GM12878 (cell line): ENCODE measurements at places on chromosomes 1 and 21.

DNA sequence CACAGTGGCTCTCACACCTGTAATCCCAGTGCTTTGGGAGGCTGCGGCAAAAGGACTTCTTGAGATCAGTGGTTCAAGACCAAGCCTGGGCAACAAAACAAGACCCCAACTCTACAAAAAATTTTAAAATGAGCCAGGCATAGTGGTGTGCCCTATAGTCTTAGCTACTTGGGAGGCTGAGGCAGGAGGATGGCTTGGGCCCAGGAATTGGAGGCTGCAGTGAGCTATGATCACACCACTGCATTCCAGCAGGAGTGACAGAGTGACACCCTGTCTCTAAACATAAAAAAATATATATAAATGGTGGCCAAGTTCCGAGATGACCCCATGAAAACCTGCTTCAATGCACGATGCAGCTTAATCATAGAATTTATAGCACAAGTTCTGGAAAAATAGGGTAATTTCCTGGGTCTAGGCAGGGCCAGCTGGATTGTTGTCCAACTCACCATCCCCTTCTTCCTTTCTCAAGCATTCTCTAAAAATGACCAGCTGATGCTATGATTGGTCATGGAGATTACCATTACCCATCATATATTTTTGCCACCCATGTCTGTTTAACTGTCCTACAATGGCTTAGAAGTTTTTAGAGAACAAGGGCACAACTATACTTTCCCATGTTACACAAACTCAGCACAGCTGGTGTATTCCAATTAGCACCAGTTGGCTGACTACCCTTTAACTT is 5.3 kb upstream of the GNPAT start:
- no peak for DNase-seq

- DNase-seq, result no peak
These were observed 33.6 kb downstream of the RNASEL start for GRCh38 chr1:182555493-182555892.

GRCh38 chr1:38724160-38725131 is 135.1 kb downstream of the RRAGC start:
- no peak for DNase-seq

DNA sequence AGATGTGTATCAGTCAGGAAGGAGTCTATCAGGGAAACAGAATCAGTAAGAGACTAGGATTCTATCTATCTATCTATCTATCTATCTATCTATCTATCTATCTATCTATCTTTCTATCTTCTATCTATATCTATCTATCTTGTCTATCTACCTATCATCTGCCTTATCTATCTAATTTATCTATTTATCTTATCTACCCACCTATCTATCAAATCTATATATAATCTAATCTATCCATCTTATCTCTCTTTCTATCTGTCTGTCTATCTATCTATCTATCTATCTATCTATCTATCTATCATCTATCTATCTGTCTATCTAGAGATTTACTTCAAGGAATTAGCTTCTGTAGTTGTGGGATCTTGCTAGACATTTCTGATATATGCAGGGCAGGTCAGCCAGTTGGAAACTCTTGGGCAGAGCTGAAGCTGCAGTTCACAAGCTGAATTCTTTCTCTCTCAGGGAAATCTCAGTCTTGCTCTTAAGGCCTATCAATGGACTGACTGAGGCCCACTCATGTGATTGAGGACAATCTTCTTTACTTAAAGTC is 140.2 kb upstream of the JUN start:
- DNase-seq, result no peak

DNA sequence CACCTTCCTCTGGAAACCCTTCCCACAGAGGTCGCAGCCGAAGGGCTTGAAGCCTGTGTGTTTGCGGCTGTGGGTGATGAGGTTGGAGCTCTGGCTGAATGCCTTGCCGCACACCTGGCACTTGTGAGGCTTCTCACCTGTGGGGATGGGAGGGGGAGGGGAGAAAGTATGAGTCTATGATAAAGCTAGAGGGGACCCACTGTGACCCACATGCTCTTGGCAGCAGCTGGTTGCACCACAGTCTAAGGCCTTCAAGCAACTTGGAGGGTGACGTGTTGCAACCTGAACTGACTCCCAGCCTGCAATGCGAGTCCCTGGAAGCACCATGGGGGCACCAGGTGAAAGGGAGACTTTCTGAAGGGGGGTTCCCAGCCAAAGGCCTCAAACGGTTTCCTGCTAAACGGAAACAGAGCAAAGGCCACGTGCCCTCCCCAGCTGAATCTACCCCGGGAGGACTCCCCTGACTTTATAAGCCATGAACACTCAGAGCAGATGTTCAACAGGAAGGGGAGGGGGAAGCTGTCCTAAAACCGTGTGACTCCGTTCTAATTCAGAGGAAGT is 10.6 kb downstream of the GFI1 start:
- DNase-seq, result no peak

- DNase-seq, result no peak
These were observed 20.5 kb downstream of the PRKACB start for GRCh38 chr1:84164567-84165021.

GRCh38 chr1:26627954-26628353 is 67.9 kb upstream of the ARID1A start:
- no peak for DNase-seq

DNA sequence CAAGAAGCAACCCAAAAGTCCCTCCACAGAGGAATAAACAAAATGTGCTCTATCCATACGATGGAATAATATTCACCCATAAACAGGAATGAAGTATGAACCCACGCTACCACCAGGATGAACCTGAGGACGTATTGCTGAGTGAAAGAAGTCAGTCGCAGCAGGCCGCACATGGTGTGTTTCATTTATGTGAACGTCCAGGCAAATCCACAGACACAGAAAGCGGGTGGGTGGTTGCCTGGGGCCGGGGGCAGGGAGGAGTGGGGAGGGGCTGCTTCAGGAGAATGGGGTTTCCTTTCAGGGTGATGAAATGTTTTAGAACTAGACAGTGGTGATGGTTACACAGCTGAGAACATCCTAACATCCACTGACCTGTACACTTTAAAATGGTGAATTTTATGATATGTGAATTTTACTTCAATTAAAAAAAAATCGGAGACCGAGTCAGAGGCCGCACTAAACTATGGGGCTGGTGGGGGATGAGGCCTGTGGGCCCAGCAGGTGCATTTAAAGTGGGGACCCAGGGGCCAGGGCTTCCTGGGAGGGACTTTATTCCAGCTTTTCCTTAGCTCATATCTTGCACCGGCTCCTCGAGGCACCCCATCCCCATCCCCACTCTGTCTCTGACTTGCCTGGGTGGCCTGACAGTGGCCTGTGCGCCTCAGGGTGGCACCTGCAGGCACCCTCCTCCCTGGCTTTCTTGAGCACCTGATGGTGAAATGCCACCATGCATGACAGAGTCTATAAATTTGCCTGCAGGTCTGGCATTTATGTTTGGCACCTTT is 392.6 kb upstream of the VAMP3 start:
- DNase-seq, result no peak

GRCh38 chr1:53285969-53286760 is 41.7 kb downstream of the LRP8 start:
- DNase-seq, result no peak

- no peak for DNase-seq
These were observed 112.5 kb downstream of the RRAGC start for GRCh38 chr1:38746941-38747600.

GRCh38 chr1:111145542-111145941 is 5.5 kb downstream of the CEPT1 start:
- no peak for DNase-seq

DNA sequence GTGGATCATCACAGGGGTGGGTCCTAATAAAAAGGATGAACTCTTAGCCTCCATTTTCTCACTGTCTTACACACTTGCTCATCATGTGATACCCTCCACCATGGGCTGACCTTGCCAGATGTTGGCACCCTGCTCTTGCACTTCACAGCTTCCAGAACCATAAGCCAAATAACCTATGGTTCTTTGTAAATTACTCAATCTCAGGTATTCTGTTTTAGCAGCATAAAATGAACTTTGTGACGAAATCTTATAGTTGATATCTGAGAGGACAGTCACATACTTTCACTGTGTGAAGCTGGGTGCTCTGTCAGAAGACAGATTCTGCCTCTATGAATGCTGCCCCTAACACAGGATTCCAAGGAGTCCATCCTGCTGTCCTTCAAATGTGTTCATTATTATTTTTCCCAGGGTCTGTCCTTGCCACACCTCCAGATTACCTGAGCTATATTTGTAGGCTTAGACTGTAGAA is 13.8 kb downstream of the DUSP10 start:
- no peak for DNase-seq

DNA sequence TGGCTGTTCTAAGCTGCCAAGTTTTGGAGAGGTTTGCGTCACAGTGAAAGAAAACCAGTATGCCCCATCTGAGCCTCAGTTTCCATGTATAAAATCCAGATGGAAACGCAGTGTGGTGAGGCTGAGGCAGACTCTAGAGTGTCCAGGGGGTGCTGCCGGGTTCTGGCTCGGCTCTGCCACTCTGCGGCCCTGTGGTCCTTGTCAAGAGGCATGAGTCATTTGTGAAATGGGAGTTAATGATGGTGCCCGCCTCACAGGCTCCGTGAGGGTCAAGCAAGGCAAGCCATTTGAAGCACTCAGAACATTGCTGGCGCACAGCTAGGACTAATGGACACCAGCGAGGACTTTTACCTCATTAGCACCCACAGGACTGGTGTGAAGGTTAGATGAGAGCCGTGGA is 214.3 kb downstream of the PTPRU start:
- DNase-seq, result no peak

GRCh38 chr1:65055747-65056146 is 89.4 kb upstream of the JAK1 start:
- DNase-seq, result no peak

GRCh38 chr1:37085393-37085792 is 51.1 kb upstream of the GRIK3 start:
- DNase-seq, result no peak

DNA sequence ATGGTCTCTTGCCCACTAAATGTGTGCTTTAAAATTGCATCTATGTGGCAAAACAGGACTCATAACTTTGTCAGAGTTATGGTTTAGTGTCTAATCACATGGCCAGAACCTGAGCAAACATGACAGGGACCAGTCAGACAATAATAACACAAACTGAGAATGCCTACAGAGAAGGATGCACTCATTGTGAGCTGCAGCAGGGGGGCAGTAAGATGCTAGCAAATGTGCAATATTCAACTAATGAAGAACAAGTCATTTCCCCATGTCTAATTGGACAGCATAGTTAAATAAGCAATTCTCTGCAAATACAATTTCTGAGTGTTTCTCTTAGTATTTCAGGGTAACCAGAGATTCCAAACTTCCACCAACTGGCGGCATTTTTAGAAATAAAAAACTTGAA is 30.8 kb downstream of the SPAG17 start:
- peak; percentile 3 for DNase-seq

DNA sequence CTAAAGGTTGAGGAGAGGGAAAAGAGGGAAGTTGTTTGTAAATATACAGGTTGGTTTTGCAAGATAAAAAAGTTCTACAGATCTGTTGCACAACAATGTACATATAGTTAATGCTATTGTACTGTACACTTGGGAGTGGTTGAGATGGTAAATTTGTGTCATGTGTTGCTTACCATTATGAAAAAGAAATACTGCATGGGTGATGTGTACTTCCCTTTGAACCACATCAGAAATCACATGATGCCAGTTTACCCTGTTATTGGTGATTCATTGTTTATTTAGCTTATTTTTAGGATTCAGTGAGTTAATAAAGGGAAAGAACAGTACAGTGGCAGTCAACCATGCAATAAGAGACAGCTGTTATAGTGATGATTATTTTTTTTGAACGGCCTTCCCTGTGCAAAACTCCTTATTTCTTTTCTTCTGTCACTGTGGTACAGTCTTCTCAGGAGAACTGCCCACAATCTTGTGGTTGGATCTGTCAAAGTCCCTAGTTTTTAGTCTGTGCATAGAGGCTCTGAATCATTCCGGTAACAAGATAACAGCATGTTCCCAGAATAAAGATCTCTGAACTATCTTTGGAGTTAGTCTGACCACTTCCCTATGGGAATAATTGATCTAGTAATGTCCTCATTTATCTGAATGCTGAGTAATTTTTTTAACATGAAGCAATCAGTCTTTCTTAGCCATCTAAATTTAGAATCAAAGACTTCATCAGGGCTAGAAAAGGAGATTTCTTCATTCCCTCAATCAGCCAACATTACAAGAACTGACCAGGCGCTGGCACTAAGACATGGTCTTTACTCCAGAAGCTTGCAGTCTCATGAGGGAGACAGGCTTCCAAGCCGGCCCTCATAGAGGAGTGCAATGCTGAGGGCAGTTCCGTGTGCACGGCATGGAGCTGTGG is 84.2 kb downstream of the SH3GLB1 start:
- DNase-seq, result no peak

DNA sequence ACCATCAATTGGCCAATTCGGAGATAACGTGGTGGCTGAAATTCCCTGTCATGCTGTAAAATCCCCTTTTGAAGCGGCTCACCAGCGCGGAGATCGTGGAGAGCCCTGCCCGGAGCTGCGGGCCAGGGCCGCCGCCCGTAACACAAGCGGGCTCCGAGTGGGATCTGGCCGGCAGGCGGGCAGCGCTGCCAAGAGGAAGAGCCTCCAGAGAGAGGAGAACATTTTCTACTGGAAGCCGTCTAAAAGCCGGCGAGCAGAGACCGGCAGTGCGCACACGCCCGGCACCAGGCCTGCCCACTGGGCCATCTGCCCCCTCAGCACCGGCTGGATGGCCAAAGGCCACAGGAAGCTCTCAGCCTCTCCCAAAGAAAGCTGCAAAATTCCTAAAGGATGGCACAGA is 15.5 kb downstream of the SSBP3 start:
- DNase-seq, result no peak

DNA sequence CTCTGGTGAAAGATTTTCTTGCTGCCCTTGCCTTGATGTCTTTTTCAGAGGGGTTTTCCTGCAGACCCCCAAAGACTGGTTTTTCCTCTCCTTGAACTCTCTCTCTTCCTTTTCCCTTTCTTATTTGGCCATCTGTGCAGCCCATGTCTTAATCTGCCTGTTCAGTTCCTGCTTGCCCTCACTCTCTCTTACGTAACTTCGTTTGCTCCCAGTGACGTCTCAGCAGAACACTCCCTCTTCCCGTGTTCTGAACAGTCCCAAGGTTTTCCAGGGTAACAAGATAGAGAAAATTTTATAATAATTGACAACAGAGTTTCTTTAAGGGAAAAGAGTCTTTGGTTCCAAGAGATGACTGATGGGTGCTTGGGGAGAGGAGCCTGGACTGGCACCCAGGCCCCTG is 109.1 kb upstream of the LMO4 start:
- no peak for DNase-seq

DNA sequence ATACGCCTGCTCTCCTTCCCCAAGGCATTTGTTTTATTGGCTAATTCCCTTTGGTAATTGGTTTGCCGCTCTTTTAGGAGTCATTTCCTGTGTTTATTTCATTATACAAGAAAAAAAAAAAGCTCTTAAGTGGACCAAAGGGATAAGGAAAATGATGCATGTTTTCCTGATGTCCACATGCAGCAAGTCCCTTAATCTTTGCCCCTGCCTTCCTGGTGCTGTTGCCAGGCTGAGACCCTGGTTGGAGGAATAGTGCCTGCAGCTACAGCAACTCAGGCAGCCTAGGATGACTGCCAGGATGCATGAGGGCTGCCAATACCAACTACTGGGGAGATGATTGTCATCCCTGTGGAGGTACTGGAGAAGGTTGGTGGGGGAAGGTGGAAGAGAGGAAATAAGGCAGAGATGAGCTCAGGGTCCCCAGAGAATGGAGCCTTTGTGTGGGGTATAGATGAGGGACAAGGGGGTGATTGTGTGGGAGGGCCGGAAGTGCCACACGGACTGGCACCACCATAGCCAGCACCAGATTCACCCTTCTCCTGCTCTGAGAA is 6.1 kb upstream of the GATAD2B start:
- DNase-seq, result no peak

GRCh38 chr1:91513160-91513559 is 12.5 kb downstream of the CDC7 start:
- DNase-seq, result no peak

- DNase-seq, result no peak
These were observed 383.8 kb upstream of the VAMP3 start for GRCh38 chr1:7387053-7387927.

GRCh38 chr21:19011451-19011850 is 607.9 kb upstream of the TMPRSS15 start:
- DNase-seq, result no peak
